ENCODE measurements at places on chromosomes 16 and 17. TPM values are rescaled to one million over a fixed set of nuclear protein-coding genes. Genes with fewer than 3 reads are reported as not detected.
A peak's percentile ranks its signal among the peaks of the same experiment; 100 is the strongest.

Gene FN3KRP
- polyA plus RNA-seq: 25.7 TPM

Gene C1QTNF8
- not detected for polyA plus RNA-seq

Gene CLEC18A
- 0.08 TPM for polyA plus RNA-seq

Gene CCNF
- 3.5 TPM for polyA plus RNA-seq

Gene PRCD
- 0.65 TPM for polyA plus RNA-seq

Gene SLC46A1
- polyA plus RNA-seq: 1.9 TPM

Gene YBX2
- polyA plus RNA-seq: 0.05 TPM

Gene HOXB8
- polyA plus RNA-seq: not detected

Gene CDRT15L2
- polyA plus RNA-seq: not detected

Gene NPIPB6
- polyA plus RNA-seq: 0.38 TPM

Gene TNFRSF12A
- 147 TPM for polyA plus RNA-seq

DNA sequence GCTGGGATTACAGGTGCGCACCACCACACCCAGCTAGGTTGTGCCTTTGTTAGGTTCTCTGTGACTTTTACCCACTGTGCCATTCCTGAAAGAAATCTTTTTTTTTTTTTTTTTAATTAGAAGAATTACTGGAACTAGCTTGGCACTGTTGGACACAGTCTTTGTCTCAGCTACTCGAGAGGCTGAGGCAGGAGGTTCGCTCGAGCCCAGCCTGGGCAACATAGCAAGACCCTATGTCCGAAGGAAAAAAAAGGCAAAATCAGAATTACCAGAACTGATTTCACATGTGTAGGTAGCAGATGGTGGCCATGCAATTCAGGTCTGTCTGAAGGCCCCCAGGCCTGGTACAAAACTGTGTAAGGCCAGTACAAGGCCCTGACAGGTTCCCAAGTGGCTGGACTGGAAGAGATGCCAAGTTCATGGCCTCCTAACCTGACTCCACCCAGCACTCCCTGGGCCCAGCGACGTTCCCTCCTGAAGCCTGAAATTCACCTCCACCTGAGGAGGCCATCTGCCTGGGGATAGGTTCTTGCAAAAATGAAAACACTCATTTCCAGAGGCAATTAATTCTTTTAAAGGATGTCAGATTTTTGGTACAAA, 23.0 kb downstream of the CARHSP1 start:
- no peaks in the 10 kb centered on the region for H3K27me3 ChIP-seq
- no peak overlapping the region for H3K4me3 ChIP-seq
- DNase-seq: no peak

DNA sequence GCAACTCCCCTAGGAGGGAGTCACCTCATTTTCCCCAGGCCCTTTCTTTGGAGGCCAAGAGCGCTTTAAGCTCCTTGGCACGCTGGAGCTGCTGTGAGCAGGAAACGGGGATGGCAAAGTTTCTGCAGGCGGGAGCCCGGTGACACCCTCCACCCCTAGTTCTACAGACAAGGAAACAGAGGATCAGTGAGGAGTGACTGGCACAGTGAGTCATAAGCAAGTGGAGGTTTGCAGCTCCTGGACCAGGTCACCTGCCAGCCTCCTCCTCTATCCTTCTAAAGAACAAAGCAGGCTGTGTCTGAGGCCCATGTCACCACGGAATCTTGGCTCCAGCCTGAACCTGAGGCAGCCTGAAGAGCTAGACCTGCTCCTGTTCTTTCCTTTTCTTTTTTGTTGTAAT, 141.9 kb downstream of the TMEM132E start:
- no peaks in the 10 kb centered on the region for H3K36me3 ChIP-seq
- no peak for DNase-seq
- no peak overlapping the region for H3K4me3 ChIP-seq
- no peak overlapping the region for H3K27ac ChIP-seq
- H3K4me1 ChIP-seq: no peaks in the 10 kb centered on the region

DNA sequence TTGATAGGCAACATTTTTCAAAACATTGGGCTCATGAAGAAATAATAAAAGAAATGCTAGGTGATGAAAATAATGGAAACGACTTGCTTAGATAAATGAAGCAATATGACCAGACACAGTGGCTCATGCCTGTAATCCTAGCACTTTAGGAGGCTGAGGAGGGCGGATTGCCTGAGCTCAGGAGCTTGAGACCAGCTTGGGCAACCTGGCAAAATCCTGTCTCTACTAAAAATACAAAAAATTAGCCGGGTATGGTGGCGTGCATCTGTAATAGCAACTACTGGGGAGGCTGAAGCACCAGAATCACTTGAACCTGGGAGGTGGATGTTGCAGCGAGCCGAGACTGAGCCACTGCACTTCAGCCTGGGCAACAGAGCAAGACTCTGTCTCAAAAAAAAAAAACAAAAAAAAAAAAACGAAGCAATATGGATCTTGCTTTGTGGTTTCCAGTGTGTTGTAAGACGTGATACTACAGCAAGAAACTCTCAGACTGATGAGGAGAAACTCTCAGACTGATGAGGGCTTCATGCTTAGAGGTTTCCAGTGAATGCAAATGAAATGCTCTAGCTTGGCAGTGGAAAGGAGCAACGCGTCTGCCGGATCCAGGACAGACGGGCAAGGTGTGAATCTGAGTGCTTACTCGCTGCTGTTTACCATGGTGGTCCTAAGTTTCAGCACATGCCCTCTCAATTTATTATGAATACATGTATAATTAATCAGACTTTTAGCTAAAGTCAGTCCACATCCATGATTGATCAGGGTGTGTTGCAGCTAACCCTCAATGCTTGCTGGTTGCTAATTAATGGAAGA, 11.5 kb upstream of the IGF2BP1 start:
- peaks cover 17% of the 10 kb centered on the region for H3K27me3 ChIP-seq
- no peaks in the 10 kb centered on the region for H3K4me1 ChIP-seq
- no peak overlapping the region for H3K4me3 ChIP-seq
- H3K27ac ChIP-seq: no peak overlapping the region
- no peak for DNase-seq

- H3K27me3 ChIP-seq: no peaks in the 10 kb centered on the region
- peak within 1 kb of the TSS; percentile 76 for H3K4me3 ChIP-seq
- DNase-seq: peak; percentile 49
- peaks cover 18% of the 10 kb centered on the region for H3K4me1 ChIP-seq
- peak within 1 kb of the TSS; percentile 98 for H3K27ac ChIP-seq
These were observed at the start of gene UQCRC2 for GRCh38 chr16:21952793-21953540. UQCRC2 (plus strand) TSS chr16:21953361; CDS start chr16:21953424, 63 bp downstream.

DNA sequence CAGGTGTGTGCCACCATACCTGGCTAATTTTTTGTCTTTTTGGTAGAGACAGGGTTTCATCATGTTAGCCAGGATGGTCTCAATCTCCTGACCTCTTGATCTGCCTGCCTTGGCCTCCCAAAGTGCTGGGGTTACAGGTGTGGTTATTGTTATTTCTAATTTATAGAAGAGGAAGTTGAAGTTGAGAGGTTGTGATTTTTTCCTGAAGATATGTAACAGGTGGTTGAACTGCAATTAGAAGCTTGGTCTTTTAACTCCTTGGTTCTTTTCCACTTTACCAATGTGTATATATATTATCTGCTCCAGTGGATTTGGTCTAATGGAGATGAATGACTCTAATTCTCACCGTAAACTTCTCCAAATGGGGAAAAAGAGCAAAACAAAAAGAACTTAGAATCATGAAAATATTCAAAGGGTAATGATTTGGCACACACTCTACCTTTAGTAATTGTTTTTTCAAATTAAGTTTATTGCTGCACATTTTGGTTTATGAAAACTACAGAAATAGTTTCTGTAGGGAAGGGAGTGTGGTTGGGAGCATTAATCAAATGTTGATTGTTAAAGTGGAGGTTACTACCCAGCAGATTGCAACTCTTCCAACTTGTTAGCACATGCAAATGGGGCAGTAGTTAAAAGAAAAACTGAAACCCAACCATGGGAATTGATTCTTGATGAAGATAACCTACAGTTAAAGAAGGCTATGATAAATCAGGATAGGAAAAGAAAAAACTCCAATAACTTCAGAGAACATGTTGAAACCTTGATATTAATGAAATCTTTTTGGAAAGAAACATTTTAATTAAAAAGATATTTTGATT, 1.8 kb upstream of the KRT10 start:
- H3K4me3 ChIP-seq: no peak overlapping the region
- peaks cover 2% of the 10 kb centered on the region for H3K36me3 ChIP-seq
- H3K4me1 ChIP-seq: peaks cover 12% of the 10 kb centered on the region
- H3K27me3 ChIP-seq: no peaks in the 10 kb centered on the region
- no peak overlapping the region for H3K27ac ChIP-seq
- DNase-seq: no peak

DNA sequence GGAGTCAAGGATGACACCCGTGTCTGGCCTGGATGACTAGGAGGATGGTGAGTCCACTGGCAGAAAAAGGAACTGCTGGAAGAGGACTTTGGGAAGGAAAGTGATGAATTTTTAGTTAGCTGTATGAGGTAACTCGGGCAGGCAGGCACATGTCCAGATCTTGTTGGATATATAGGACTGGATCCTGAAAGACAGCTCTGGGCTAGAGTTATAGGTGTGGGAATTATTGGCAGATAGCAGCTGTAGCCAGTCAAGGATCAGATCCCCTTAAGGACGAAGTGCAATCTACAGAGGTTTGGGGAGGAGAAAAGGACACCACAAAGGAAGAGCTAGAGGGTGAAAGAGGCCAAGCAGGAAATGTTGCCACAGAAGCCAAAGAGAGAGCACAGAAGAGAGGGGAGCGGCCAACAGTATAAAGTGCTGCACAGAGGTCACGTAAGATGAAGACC, 10.1 kb downstream of the CYB5D1 start:
- H3K4me1 ChIP-seq: peaks cover 19% of the 10 kb centered on the region
- no peaks in the 10 kb centered on the region for H3K36me3 ChIP-seq
- H3K27me3 ChIP-seq: no peaks in the 10 kb centered on the region
- no peak overlapping the region for H3K4me3 ChIP-seq
- peak overlapping the region; percentile 22 for H3K27ac ChIP-seq

- DNase-seq: no peak
- no peak overlapping the region for H3K4me3 ChIP-seq
- H3K36me3 ChIP-seq: no peaks in the 10 kb centered on the region
- H3K27me3 ChIP-seq: peaks cover 27% of the 10 kb centered on the region
- no peaks in the 10 kb centered on the region for H3K4me1 ChIP-seq
These were observed 118.1 kb downstream of the ENGASE start for GRCh38 chr17:79192503-79193351.

GRCh38 chr16:72256398-72257066, 84.6 kb upstream of the PMFBP1 start:
- DNase-seq: no peak
- H3K36me3 ChIP-seq: no peaks in the 10 kb centered on the region
- peaks cover 3% of the 10 kb centered on the region for H3K4me1 ChIP-seq
- no peak overlapping the region for H3K4me3 ChIP-seq
- no peak overlapping the region for H3K27ac ChIP-seq

All from keratinocyte (primary cell).